ENCODE measurements at places on chromosomes 4 and X.

GRCh38 chr4:184348311-184349233 lies 125.8 kb downstream of the IRF2 start:
- no peak for DNase-seq

DNA sequence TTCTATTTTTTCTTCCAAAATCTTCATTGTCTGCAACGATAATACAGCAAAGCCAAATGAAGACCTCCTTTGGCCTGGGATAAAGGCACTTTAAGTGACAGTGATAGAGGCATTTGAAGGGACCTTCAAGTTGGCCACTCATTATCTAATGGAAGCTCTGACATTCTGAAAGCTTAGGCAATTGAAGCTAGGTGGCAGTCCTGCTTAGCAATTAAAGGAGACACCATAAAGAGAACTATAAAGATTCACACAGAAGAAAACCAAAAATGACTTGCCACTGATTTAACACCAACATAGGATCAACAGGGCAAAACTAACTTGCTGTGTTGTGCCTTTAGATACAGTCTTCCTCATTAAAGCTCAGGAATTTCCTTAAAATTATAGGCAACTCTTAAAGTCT lies 103.3 kb upstream of the TSPAN7 start:
- DNase-seq, result no peak

- no peak for DNase-seq
Measured at GRCh38 chrX:136063340-136064079, 78.3 kb downstream of the SLC9A6 start.

GRCh38 chr4:6414578-6414977 lies 57.8 kb downstream of the PPP2R2C start:
- no peak for DNase-seq

DNA sequence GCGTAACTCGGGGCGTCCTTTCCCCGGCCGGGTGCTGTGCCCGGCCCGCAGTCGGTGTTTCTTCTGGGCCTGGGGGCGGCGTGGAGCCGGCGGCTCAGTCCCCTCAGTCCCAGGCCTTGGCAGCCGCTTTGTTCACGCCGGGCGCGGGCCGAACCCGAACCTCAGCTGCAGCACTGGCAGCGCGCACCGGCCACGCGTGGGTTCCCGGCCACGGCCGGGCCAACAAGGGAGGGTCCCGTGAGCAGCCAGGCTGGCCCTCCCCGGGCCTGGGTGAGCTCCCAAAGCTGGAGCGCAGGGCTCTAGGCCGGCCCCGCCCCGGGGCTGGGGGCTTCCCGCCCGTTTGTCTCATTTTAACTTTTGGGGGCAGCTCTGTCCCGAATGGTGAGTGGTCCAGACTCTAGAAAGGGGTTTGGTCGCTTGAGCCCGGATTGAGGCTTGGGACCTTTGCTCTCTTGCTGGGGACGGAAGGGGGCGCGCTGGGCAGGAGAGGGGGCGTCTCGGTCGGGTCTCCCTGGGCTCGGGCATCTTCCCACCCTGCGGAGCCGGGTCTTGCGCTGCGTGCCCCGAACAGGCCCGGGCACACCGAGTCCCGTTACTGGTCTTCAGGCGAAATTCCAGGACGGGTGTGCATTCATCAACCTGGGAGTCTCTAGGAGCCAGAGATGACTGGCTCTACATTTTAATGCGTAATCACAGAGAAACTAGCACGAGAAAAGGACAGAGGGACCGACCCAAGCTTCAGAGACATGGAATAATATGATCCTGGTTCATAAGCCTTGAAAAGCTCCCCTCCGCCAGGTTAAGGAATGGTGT lies 177.1 kb downstream of the CBR4 start:
- no peak for DNase-seq

- no peak for DNase-seq
Measured at GRCh38 chr4:48258845-48259397, 10.7 kb downstream of the TEC start.

DNA sequence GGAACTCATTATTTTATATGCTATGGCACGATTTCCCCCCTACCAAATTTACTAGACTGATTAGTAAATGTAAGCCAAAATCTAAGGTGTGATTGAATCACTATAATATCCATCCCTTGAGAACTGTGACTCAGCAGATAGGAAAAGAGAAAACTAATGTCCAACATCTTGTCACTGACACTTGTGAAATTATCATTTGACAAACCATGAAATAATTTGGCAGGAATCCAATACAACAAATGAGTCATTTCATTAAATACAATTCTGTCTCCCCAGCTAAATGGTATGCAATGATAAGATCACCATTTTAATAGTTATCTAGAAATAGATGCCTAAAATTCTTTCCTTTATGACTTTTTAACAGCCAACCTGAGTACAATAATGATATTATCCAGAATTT lies 462.3 kb downstream of the DMD start:
- DNase-seq, result no peak

DNA sequence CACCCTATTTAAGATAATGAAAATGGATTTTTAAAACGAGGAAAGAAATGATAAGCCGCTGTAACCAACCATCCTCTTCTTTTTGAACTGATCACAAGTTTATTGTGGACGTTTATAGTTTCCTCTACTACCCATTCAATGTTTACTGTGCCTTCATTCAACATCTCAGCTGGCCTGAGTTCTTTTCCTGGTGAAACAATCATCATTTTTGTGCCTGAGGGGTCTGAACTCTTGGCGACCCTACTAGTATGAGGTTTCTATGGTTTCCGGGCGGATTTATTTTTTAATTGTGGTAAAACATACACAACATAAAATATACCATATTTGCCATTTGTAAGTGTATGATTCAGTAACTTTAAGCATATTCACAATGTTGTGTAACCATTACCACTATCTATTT lies 100.7 kb downstream of the SPRY1 start:
- DNase-seq, result no peak

GRCh38 chr4:44257461-44257860 lies 191.1 kb downstream of the KCTD8 start:
- DNase-seq, result no peak

GRCh38 chr4:33116871-33117270 lies 2396.7 kb downstream of the PCDH7 start:
- DNase-seq, result no peak

- DNase-seq, result no peak
Measured at GRCh38 chr4:145933134-145933533, 5.5 kb downstream of the ZNF827 start.

DNA sequence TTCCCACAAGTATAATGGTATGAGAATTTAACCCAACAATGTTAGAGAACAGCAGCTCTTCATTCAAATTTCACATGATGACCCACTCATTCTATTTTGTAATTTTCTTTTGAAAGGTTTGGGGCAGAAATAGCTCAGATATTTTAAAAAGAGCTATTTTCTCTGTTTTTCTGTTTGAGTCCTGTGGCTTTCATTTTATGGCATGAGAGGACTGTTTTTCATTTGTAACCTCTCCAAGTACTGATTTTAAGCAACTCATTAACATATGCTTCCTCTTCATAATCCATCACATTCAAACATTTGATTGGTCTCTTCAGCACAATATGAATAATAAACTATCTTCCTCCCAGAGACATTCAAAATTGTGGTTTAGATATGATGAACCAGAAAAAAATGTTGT lies 129.0 kb upstream of the TEX13A start:
- DNase-seq, result no peak

DNA sequence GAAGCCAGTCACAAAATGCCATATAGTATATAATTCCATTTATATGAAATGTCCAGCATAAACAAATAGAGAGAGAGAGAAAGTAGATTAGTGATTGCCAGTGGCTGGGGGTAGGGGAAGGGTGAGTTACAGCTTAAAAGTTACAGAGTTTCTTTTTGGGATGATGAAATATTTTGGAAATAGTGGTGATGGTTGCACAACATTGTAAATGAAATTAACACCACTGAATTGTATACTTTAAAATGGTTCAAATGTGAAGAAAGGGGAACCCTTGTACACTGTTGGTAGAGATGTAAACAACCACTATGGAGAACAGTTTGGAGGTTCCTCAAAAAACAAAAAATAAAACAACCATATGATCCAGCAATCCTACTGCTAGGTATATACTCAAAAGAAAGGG lies 131.2 kb upstream of the GPC4 start:
- no peak for DNase-seq

GRCh38 chrX:19881559-19881958 lies 5.8 kb downstream of the SH3KBP1 start:
- no peak for DNase-seq

DNA sequence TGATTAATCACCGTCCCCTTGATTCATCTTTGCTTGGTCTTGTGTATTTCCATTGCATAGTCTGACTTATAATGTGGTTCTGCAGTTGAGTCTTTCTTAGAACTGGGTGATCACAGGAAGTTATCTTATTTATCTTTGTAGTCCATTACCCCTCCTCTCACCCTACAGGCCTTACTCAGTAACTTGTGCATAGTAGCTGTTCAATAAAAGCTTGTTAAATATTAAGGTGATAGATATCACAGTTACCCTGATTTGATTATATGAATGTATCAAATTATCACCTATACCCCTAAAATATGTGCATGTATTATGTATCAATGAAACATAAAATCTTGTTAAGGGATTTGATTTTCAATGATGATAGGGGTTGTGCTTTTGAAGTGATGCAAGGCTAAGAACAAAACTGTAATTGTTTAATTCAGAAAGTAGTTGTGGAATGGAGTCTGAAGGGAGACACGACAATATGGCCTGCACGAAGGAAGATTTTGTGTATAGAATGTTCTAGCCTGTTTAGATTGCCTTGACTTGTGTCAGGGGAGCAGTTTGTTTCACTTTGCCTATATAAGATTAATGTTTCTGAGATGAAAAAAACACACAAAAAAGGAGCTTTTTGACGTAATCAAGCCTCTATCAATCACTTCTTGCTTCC lies 132.4 kb upstream of the LIMCH1 start:
- DNase-seq, result no peak

DNA sequence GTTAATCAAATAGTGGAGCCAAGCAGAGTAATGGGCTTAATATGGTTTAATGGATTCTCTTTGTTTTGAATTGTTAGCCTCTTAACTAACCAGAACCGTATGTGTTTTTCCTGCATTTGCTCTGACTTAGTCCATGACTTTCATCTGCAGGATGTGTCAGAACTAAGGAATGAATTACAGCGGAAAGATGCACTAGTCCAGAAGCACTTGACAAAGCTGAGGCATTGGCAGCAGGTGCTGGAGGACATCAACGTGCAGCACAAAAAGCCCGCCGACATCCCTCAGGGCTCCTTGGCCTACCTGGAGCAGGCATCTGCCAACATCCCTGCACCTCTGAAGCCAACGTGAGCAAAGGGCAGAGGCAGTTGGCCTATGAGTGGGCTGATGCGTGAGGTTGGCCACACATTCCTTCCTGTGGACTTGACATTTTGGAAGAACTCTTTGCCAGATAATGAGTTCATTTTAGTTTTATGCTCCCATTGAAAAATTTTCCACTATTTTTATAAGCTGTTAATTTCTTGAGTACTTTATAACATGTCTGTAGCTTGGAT lies 9.1 kb downstream of the MED28 start:
- no peak for DNase-seq

GRCh38 chr4:76441881-76442280 lies 6.9 kb downstream of the SHROOM3 start:
- no peak for DNase-seq

- DNase-seq, result no peak
Measured at GRCh38 chr4:31169846-31170245, 449.7 kb downstream of the PCDH7 start.

DNA sequence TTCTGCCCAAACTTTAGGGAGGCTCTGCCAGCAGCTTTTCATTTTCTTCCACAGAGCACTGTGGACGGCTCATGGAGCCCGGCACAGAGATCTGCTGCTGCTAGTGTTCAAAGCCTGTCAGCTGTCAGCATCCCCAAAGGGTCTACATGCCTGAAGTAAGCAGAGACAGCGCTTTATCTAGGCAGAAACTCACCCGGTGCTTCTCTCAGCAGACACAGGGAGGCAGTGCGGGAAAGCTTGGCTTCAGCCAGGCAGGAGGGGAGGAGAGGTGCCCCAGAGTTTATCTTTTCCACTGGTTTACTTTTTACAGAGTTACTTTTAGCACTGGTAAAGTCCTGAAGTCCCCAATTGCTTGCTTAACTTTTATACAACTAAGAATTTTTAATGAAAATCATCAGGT lies 339.3 kb downstream of the NKX6-1 start:
- DNase-seq, result peak; percentile 9

DNA sequence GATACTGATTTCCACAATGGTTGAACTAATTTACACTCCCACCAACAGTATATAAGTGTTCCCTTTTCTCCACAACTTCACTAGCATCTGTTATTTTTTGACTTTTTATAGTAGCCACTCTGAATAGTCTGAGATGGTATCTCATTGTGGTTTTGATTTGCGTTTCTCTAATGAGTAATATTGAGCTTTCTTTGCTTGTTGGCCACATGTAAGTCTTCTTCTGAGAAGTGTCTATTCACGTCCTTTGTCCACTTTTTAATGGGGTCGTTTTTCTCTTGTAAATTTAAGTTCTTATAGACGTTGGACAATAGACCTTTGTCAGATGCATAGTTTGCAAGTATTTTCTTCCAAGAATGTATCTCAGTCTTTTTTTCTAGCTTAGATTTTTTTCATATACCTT lies 10.0 kb downstream of the FBXW7 start:
- DNase-seq, result no peak

GRCh38 chr4:159481936-159482335 lies 379.1 kb downstream of the RAPGEF2 start:
- peak; percentile 10 for DNase-seq

- no peak for DNase-seq
Measured at GRCh38 chr4:139734201-139734874, 68.7 kb downstream of the MGST2 start.

DNA sequence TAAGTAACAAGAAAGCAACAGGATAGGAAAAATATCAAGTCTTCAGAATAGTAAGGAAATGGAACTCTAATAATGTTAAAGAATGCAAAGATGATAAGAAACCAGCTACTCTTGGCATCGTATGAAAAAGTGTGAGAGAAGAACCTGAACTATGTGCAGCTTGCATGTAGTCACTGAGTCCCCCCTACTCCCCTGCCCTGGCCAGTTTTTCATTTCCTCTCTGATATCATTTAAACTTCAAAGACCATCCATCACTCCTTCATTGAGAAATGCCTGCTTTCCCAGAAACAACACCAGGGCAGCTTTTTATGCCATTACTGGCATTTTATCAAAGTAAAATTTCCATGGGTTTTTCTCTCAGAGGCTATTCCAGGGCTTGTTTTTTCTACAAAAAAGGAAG lies 28.1 kb downstream of the INPP4B start:
- DNase-seq, result no peak

DNA sequence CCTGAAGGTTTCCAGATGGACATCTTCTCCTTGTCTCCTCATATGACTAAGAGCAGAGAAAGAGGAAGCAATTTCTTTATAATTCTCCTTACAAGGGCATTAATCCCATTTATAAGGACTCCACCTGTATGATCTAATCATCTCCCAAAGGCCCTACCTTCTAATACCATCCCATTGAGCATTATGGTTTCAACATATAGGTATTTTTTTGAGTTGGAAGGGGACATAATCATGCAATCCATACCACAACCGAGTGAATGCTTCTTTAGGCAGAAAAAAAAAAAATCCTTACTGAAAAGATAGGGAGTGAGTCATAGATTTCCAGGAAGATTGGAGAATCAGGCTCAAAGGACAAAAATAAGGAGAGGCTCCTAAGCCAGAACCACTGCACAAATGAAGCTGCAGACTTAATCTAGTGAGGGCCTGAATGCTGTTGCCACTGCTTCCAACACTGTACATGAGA lies 312.5 kb upstream of the HS3ST1 start:
- DNase-seq, result no peak

GRCh38 chr4:100016191-100016590 lies 66.1 kb upstream of the H2AZ1 start:
- no peak for DNase-seq

GRCh38 chrX:111555406-111555958 lies 44.0 kb downstream of the SERTM2 start:
- no peak for DNase-seq

- DNase-seq, result no peak
Measured at GRCh38 chr4:72352711-72353110, 216.3 kb downstream of the ADAMTS3 start.

Data from K562 (cell line).